ENCODE measurements at places on chromosomes 7 and 10. TPM values are rescaled to one million over a fixed set of nuclear protein-coding genes. Genes with fewer than 3 reads are reported as not detected.

WNT8B gene
- 9.0 TPM for total RNA-seq

AQP1 gene
- 0.87 TPM for total RNA-seq

PROSER2 gene
- 2.0 TPM for total RNA-seq

ANKRD30A gene
- not detected for total RNA-seq

COL13A1 gene
- 1.3 TPM for total RNA-seq

TRIL gene
- 14.3 TPM for total RNA-seq

LRRN3 gene
- total RNA-seq: 2.4 TPM

- H3K36me3 ChIP-seq: no peaks in the 10 kb centered on the region
- H3K4me3 ChIP-seq: no peak overlapping the region
- no peaks in the 10 kb centered on the region for H3K27me3 ChIP-seq
- peaks cover 2% of the 10 kb centered on the region for H3K4me1 ChIP-seq
Measured at GRCh38 chr10:12597176-12597575, 247.8 kb downstream of the CAMK1D start.

- H3K4me3 ChIP-seq: no peak overlapping the region
- peaks cover 23% of the 10 kb centered on the region for H3K4me1 ChIP-seq
- no peaks in the 10 kb centered on the region for H3K36me3 ChIP-seq
- no peak for DNase-seq
- no peaks in the 10 kb centered on the region for H3K27me3 ChIP-seq
Measured at GRCh38 chr10:124725171-124725631, 19.0 kb downstream of the FAM53B start.

DNA sequence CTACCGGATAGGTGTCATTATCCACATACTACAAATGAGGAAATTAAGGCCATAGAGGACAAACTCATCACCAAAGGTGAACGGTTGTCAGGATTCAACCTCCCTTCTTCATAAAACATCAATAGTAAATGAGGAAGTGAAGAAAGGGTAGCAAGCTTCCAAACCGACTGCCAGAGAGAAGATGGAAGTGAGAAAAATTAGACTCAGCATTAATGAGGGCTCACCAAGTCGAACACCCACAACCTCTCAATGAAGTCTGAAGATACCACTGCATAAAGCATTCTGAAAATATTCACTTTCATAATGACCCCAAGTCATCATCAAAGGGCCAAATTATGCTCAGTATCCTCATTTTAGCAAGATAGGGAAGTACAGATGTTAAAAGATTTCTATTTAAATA is 29.6 kb downstream of the ABCB4 start:
- no peaks in the 10 kb centered on the region for H3K36me3 ChIP-seq
- no peak overlapping the region for H3K27ac ChIP-seq
- peaks cover 16% of the 10 kb centered on the region for H3K4me1 ChIP-seq
- no peak for DNase-seq
- H3K27me3 ChIP-seq: no peaks in the 10 kb centered on the region
- H3K4me3 ChIP-seq: no peak overlapping the region

DNA sequence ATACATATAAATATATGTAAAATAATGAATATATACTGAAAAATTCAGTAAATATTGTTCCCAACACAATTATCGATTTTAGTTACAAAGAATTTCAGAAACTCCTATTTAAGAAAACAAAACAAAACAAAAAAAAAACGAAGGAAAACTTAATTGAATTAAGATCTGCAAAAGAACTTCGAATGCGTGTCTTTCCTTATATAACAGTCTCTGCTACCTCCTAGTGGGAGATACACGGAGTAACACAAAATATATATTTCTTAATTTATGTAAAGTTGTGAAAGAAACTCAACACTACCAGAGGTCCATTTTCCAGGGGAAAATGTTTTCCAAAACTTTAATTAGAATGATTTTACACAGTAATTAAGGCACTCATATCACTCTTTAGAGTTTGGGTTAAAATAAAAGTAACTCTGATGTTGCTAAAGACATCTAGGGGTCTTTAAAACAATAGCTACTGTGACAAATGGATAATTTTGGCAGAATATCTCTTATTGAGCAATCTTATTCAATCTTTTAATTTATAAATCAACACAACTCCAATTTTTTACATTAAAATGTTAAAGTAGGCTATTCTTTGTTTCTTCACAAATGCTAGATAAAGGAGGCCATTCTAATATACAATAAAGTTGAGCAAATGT is 41.6 kb downstream of the NEBL start:
- H3K36me3 ChIP-seq: no peaks in the 10 kb centered on the region
- H3K4me3 ChIP-seq: no peak overlapping the region
- H3K27me3 ChIP-seq: no peaks in the 10 kb centered on the region
- no peak overlapping the region for H3K27ac ChIP-seq

DNA sequence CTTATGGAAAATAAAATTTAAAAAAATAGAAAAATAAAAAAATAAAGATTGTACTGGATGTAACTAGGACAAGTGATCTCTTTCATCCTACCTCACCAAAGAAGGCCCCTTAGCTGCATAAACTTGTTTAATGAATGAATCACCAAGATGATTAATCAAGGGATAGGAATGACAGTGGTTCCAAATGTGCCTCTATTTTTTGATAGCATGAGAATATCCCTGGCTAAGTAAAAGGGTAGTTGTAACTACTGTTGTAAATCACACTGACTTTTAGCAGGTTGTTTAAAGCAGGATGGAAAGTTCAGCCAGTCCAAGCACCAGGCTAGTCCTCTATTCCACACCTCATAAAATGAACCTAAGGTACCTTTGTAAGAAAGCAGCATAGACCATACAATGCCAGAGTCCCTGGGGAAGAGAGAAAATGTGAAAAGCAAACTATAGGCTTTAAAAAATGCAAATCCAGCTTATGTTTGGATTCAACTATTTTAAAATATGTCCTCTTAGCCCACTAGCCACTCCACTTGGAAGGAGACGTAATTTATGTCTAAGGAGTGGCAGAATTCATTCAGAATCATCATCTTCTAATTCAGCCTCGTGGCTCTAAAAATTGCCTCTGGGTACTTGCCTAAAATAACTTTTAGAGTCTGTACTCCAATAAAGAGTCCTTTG is 126.8 kb downstream of the SKIDA1 start:
- H3K27me3 ChIP-seq: no peaks in the 10 kb centered on the region
- no peak for DNase-seq
- no peak overlapping the region for H3K4me3 ChIP-seq
- H3K4me1 ChIP-seq: peaks cover 10% of the 10 kb centered on the region
- no peak overlapping the region for H3K27ac ChIP-seq
- no peaks in the 10 kb centered on the region for H3K36me3 ChIP-seq

DNA sequence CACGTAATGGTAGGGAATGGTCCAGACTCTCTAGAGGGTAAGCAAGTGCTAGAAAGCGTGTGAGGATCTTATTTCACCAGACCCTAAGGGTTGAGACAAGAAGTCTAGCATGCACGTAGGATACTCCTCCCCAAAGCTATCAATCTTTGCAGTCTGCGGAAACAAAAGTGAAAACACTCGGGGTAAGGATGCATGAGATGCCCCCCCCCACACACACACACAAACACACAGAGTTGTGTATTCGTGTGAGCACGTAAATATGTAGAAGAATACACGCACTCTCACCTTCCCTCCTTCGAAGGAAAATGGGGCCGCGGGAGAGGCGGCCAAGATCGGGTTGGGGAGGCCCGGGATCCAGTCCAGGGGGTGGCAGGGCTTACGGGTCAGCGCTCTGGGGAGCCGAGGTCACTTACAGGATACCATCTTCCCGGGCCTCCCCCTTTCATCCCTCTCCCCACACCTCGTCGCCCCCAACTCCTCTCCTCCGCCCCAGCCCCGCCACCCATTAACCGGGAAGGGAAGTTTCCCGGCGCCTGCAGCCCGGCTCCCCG is 455 bp downstream of the CUL2 start:
- no peaks in the 10 kb centered on the region for H3K36me3 ChIP-seq
- peaks cover 8% of the 10 kb centered on the region for H3K4me1 ChIP-seq
- peak; percentile 15 for DNase-seq
- H3K27me3 ChIP-seq: no peaks in the 10 kb centered on the region
- no peak overlapping the region for H3K27ac ChIP-seq

GRCh38 chr7:15839416-15840100 is 153.1 kb upstream of the MEOX2 start:
- H3K36me3 ChIP-seq: no peaks in the 10 kb centered on the region
- peak; percentile 85 for DNase-seq
- peaks cover 16% of the 10 kb centered on the region for H3K4me1 ChIP-seq
- no peaks in the 10 kb centered on the region for H3K27me3 ChIP-seq
- H3K4me3 ChIP-seq: no peak overlapping the region

DNA sequence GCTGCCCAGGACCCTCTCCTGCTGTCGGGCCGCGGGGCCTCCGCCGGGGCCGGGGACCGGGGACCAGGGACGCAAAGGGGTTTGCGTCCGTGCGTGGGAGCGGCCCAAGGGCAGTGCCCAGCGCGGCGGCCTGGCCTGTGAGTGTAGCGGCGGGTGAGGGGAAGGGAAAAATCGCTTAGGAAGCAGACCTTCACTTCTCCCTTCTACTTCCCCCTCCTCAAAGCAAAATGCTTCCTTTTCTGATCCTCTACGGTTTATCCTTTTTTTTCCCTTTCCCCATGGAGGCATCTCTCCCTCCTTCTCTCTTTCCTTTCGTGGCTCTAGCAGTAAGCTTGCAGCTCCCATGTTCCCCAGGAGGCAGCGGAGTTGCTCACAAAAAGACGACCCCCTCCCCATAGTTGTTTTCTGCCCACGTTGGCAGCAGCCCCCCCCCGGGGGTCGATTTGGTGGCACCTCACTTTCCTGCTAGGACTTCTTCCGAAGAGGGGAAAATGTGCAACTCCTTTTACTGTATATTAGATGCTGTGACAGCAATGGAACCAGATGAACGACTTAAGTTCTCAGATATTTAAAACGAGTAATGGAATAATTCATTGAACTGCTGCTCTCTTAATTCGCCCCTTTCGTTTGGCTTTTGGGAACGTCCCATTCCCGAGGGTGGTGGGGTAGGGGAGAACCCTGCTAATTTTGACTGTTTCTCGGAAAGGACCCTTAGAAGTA is 724 bp downstream of the CAPZA2 start:
- peak overlapping the region; percentile 87 for H3K27ac ChIP-seq
- H3K4me3 ChIP-seq: peak overlapping the region; percentile 92
- H3K27me3 ChIP-seq: no peaks in the 10 kb centered on the region
- peaks cover 7% of the 10 kb centered on the region for H3K4me1 ChIP-seq

DNA sequence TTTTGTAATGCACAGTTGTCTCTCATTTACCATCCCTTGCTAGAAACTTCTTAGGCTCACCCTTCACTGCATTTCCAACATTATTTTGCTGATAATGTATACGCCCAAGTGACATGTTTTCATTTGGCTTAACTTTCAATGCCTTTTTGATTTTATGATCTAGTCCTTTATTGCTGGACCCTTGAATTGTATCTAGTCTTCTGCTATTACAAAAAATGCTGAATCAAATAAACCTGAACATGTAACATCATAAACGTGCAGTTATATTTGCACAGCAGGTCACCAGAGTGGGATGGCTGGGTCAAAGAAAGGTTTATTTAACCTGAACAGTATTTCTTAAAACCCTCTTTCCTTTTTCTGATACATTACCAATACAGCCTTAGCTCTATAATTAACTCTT is 63.0 kb downstream of the MINDY3 start:
- H3K36me3 ChIP-seq: no peaks in the 10 kb centered on the region
- no peak for DNase-seq
- no peaks in the 10 kb centered on the region for H3K27me3 ChIP-seq
- H3K4me1 ChIP-seq: no peaks in the 10 kb centered on the region

DNA sequence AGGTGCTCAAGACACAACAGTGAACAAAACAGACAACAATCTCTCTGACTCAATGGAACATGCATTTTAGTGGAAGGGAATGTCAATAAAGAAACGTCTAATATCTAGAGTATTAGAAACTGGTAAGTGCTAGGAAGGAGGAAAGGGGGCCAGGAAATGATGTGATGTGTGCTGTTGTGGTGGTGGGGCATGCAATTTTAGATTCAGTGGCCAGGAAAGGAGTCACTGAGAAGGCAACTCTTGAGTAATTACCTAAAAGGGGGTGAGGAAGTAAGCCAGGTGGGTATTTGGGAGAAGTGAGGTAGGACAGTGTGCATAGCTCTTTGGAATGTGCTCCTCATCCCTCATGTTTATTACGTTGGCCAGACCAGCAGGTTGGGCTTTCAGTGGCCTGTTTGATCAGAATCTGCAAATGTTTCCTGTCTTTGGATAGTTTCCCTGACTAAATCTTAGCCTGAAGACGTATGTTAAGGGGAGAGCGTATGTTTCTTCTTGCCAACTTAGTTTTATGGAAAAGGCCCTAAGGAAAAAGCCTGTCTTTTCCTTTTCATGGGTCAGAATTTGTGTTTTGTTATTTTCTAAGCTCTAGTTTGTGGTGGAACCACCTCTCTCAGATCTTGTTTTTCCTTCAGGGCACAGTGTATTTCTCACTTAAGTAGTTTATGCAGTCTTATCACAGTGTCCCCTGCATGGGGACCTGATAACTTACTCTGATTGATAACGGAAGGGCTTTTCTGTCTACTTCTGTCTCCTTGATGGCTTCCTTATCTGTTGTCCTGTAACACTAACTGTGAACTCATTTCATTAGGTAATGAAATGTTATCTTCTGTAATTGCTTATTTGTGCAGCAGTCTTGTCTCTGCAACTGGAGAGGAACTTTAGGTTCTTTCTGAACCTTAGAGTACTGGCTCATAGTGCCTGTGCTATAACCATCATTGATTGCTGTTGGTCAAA is 203.7 kb downstream of the AUTS2 start:
- H3K36me3 ChIP-seq: no peaks in the 10 kb centered on the region
- no peak for DNase-seq
- H3K27me3 ChIP-seq: no peaks in the 10 kb centered on the region
- H3K4me3 ChIP-seq: no peak overlapping the region

DNA sequence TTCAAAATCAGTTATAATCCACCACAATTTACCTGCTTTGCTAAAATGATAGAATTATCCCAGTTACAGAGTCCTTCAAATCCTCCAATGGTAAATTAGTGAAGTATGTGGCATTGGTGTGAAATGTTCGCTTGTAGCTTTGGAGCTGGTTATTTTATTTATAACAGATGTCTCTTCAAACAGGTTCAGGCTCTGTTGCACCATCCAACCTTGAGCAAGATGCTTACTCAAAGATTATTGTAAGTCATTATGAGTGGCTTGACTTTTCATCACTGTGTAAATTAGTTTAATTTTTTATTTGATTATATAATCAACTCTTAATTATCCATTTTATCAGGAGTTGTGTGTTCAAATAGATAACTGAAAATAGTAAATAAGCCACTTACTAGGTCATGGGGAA is 99.4 kb downstream of the BTRC start:
- H3K27me3 ChIP-seq: no peaks in the 10 kb centered on the region
- no peaks in the 10 kb centered on the region for H3K36me3 ChIP-seq
- peaks cover 38% of the 10 kb centered on the region for H3K4me1 ChIP-seq
- no peak overlapping the region for H3K27ac ChIP-seq
- DNase-seq: no peak
- H3K4me3 ChIP-seq: no peak overlapping the region

DNA sequence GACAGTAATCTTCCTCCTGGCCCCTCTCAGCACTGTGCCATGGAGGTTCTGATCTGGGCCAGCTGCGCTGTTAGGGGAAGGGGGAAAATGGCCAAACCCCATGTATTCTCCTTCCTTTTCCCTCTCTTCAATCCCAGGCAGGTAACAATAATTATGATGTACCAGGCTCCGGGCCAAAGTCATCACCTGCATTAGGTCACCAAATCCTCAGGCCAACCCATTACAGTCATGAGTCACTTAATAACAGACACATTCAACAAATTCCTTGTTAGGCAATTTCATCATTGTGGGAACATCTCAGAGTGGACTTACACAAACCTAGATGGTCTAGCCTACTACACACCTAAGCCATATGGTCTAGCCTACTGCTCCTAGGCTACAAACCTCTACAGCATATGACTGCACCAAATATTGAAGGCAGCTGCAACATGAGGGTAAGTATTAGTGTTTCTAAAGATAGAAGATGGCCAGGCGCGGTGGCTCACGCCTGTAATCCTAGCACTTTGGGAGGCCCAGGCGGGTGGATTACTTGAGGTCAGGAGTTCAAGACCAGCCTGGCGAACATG is 2.2 kb upstream of the HSPB1 start:
- H3K27ac ChIP-seq: no peak overlapping the region
- H3K36me3 ChIP-seq: no peaks in the 10 kb centered on the region
- no peak for DNase-seq
- H3K4me1 ChIP-seq: peaks cover 7% of the 10 kb centered on the region
- H3K4me3 ChIP-seq: no peak overlapping the region

All from neural progenitor cell (in vitro differentiated cells).